ENCODE measurements at places on chromosomes 5 and 9.

DNA sequence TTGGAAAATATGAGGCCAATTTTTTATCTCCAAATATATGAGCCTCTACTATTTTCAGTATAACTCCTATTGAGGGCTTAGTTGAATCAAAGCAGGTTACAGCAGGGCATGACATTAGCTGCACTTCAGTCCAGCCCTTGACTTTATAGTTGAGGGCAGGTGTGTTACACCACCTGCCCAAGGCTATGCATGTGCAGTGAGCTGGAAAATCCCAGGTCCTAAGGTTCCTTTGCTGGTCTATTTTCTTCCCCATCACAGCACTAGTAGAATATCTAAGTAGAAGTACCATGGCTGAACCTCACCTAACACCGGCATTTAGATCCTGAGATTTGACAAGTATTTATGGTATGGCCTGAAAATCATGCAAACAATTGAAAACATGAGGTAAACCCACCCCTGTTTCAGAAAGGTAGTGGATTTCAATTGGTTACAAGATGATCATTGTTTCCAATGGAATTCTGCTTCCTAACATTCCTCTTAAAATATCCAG, 201.1 kb downstream of the SEMA5A start:
- no peak for DNase-seq

DNA sequence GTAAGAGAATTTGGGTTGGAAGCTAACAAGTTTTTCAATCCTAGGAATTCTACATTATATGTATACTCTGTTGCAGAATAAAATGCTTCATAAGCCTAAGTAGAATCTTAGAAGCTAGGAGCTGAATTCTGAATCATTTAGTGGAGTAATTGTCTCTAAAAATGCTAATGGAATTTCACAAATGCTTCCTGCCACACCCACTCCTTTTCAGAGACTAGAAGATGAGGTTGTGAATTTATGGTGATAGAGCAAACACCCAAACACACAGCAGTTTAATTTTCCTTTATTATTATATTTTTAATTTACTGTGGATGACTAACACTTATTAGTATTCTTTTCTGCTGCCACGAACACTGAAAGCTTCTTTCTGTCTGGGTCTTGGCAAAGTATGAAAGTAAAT, 208.0 kb upstream of the PDE4D start:
- no peak for DNase-seq

DNA sequence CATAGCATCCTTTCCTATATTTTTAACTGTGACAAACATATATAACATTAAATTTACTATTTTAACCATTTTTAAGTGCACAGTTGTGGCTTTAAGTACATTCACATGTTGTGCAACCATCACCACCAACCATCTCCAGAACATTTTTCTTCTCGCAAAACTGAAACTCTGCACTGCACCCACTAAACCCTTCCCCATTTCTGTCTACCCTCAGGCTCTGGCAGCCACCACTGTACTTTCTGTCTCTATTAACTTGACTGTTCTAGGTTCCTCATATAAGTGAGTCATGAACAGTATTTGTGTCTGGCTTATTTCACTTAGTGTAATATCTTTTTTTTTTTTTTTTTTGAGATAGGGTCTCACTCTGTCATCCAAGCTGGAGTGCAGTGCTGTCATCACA, 25.5 kb downstream of the KCNMB1 start:
- no peak for DNase-seq

GRCh38 chr5:124280079-124280478, 466.4 kb downstream of the ZNF608 start:
- DNase-seq: no peak

GRCh38 chr9:135858491-135859185, 48.7 kb downstream of the CAMSAP1 start:
- no peak for DNase-seq

DNA sequence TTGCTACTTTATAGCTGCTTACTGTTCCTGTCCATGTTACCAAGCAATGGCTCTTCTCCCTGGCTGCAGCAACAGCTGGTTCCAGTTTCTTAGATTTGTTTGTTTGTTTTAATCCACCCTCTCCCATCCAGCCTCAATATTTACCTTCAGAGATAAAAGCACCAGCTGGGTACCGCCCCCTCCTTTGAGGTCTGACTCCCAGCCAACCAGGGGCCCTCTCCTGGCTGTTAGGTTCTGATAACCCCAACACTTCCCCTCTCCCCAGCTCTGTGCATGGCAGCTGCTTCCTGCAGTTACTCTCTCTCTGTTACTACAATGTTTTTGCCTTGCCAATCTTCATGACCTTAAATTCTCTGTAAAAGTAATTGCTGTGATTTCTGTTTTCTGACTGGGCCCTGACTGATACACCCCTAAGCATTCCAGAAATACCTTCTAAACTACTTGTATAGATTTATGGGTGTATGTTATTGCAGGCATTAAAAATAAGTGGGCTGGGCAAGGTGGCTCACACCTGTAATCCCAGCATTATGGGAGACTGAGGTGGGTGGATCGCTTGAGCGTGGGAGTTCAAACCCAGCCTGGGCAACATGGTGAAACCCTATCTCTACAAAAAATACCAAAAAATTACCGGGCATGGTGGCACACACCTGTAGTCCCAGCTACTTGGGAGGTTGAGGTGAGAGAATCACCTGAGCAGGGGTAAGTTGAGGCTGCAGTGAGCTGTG, 2.6 kb upstream of the GCNT1 start:
- DNase-seq: peak; percentile 32

DNA sequence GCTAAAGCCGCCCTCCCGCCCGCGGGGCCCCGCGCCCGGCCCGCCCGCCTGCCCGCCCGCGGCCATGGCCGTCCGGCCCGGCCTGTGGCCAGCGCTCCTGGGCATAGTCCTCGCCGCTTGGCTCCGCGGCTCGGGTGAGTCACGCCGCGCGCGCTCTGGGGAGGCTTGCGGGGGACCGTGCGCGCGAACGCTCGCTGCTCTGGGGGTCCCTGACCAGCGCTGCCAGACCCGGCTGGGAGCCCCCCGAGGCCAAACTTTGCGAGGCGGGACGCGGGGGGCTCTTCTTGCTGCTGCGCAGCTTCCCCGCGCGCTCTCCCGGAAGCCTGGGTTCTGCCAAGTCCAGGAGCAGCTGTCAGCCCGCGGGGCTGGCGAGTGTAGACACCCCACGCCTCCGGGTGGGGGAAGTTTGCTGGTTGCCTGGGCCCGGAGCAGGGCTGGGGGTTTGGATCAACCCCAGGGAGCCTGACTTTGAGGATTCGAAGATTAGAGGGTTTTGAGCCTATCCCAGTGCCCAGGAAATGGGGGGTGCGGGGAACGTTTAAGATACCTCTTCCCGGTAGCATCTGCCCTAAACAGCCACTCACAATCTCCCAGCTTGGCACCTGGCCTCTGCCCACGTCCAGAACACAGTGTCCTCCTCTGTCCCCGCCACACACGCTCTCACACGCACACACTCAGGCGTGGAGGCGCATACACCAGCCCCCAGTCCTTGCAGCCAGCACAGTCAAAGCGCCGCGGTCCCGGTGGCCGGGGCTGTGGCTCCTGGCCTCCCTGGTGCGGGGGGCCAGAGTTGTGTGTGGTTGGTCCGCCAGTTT, 535 bp downstream of the UNC5A start:
- no peak for DNase-seq

DNA sequence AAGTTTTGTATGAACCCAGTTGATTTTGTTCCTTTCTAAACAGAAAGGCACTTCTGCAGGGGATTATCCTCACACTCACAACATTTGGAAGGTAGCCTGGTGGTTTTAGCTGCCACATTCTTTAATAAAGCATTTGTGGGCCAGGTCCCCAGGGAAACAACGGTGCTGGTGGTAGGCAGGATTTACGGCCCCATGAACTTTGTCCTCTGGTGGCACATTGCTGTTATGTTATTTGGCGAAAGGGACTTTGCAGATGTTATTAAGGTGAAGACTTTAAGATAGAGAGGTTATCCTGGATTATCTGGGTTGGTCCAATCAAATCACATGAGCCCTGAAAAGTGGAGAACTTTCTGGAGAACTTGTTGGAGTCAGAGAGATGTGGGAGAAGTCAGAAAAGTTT, 86.3 kb upstream of the C9orf72 start:
- no peak for DNase-seq

DNA sequence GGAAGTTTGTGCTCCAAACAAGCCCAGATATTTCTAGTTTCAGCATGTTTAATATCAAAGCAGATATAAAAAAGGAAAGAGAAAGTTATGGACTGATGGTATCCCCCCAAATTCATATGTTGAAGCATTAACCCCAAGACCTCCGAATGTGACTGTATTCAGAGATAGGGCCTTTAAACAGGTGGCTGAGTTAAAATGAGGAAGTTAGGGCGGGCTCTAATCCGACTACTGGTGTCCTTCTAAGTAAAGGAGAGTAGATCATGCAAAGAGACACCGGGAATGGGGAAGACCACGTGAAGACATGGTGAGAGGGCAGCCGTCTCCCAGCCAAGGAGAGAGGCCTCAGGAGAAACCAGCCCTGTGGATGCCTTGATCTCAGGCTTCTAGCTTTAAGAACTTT, 324.1 kb upstream of the KIF2A start:
- DNase-seq: no peak

DNA sequence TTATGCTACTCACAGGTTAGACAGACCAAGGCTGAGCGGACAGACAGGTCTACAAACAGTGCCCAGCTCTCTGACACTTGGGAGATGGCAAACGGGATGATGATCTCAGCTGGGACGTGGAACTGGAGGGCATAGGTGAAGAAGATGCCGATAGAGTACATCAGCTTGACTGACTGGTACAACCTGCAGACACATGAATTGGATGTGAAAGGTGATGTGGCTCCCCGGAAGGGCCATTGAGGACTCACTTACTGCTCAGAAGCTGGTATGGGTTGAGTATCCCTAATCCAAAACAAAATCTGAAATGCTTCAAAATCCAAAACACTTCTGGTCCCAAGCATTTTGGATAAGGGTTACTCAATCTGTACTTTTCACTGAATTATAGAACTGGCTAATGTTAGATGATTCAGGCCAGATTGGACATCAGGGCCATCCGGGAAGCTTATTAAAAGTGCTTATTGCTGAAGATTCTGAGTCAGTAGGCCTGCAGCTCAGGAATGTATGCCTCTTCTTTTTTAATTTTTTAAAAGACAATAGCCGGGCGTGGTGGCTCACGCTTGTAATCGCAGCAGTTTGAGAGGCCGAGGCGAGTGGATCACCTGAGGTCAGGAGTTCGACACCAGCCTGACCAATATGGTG, 22.4 kb downstream of the SLC36A3 start:
- no peak for DNase-seq

DNA sequence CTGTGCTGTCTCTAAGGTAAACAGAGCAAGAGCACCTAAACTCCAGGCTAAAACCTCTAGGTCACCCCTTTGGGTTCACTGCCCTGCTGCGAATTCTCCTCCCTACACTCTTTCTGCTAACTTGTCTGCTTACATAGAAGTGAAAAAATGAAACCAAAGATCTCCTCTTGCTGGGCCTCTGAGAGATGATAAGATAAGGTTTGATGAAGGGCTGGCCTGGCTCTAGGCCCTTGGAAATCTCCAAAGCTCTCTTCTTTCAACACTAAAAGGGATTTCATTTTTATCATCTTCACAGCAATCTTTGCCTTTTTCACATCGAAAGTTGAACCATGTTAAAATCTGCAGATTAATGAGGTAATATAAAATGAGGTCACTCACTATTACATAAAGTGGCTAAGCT, 450.8 kb upstream of the TLE4 start:
- no peak for DNase-seq

DNA sequence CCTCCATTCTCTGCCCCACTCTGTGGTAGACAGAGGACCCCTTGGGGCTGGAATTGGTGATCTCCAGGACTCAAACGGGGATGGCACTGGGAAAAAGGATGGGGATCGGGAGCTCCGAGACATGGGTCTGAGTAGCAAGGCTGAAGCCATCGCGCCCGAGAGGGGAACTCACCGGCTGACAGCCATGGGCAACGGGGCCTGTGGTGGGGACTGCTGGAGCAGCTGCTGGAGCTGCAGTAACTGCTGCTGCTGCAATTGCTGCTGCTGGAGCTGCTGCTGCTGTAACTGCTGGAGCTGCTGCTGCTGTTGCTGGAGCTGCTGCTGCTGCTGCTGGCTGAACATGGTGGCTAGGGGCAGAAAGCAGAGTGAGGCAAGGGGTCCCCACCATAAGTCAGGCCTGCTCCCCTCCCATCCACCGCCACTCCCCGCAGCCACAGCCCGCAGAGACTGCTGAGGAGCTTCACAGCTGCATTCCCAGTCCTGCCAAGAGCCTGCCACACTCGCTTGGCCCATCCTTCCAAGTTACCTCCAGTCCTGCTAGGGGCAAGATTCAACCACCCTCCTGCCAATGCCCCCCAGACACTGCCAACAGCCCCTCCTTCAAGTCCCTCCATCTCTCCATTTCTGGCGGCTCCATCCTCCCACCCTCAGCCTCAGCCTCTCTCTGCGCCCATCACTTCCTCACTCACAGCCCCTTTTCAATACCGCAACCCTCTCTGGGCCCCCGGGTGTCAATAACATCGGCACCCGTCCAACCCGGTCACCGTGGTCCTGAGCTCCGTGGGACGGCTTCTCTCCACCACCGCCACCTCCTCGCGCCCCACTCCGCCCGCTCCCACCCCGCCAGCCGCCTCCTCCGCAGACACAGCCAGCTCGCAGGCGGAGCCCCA, 611 bp downstream of the CIZ1 start:
- DNase-seq: no peak

GRCh38 chr5:89016741-89017303, 133.8 kb upstream of the MEF2C start:
- DNase-seq: no peak

- no peak for DNase-seq
These were observed 85.1 kb downstream of the FBXL7 start for GRCh38 chr5:15585128-15585527.

- DNase-seq: no peak
These were observed 11.1 kb upstream of the MLANA start for GRCh38 chr9:5879419-5880181.

GRCh38 chr5:170475294-170476000, 28.4 kb upstream of the KCNIP1 start:
- DNase-seq: no peak

DNA sequence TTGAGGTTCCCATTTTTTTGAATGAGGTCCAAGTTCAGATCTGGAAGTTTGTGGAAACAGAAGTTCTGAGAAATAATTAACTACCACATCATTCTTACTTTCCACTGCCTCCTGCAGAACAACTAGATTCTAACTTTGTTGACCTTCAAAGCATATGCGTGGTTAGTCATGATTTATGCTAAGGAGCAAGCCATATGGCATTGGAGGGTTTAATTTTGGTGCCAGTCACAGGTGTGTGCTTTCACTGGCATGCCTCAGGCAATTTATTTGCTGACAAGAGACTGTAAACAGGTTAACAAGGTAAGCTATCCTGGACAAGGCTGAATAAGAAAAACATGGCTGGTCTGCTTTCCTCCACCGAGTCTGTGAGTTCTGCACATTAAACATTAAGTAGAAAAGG, 31.5 kb downstream of the HMHB1 start:
- DNase-seq: no peak

- no peak for DNase-seq
These were observed 3.5 kb upstream of the OR5C1 start for GRCh38 chr9:122785269-122785668.

GRCh38 chr9:2281031-2281802, 266.1 kb downstream of the SMARCA2 start:
- DNase-seq: no peak

GRCh38 chr5:74631081-74631953, 9.2 kb downstream of the ENC1 start:
- no peak for DNase-seq
